ENCODE measurements at places on chromosomes 2 and 18.

DNA sequence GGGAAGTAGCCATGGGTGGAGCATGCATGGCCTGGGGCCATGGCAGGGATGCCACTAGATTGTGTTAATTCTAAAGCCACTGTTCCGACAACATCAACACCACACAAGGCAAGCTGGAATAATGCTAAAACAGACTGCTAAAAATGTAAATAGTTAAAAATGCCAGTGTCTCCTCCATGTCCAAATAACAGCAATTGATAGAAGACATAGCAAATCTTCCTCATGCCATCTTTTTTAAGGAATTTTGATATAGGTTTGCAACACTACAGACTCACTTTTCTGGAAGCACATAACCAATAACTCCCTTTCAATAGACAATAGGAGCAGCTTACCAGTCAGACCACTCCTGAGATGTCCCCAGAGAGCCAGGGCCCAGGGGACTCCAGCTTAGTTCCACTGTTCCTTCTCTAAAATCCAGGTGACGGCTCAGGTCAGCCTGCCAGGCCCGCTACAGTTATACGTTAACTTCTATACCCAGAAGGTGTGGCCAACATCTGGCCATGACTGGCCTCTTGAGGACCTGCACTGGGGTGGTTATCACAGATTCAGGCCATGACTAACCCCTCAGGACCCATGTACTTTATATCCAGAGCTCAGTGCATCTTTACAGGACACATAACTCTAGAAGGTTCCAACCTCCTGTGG is 20.3 kb downstream of the TUBB6 start:
- peak; percentile 10 for DNase-seq

GRCh38 chr2:149799013-149799705 is 211.6 kb upstream of the MMADHC start:
- DNase-seq, result peak; percentile 26

GRCh38 chr18:23056315-23056714 is 79.0 kb upstream of the CABLES1 start:
- DNase-seq, result no peak

DNA sequence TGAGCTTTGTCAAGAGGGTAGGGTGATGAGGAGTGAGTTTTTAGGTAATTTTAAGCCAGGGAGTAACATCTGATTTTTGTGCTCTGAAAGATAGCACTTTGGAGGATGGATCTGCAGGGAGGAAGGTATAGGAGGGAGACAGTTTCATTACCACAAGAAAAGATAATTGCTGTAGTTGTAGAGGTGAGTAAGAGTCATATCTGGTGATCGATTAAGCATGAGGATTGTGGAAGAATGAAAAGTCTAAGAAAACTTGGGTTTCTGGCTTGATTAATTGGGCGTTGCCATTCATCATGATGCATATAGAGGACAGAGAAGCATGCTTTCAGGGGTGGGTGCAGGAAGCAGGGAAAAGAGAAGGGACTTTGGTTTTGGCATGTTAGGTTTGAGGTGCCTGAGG is 18.5 kb downstream of the KCMF1 start:
- no peak for DNase-seq

GRCh38 chr2:34549710-34550345 is 950.7 kb upstream of the FAM98A start:
- no peak for DNase-seq

GRCh38 chr2:66082581-66082980 is 352.3 kb upstream of the MEIS1 start:
- DNase-seq, result no peak

GRCh38 chr18:79905389-79905911 is 46.0 kb downstream of the SLC66A2 start:
- DNase-seq, result peak; percentile 67

DNA sequence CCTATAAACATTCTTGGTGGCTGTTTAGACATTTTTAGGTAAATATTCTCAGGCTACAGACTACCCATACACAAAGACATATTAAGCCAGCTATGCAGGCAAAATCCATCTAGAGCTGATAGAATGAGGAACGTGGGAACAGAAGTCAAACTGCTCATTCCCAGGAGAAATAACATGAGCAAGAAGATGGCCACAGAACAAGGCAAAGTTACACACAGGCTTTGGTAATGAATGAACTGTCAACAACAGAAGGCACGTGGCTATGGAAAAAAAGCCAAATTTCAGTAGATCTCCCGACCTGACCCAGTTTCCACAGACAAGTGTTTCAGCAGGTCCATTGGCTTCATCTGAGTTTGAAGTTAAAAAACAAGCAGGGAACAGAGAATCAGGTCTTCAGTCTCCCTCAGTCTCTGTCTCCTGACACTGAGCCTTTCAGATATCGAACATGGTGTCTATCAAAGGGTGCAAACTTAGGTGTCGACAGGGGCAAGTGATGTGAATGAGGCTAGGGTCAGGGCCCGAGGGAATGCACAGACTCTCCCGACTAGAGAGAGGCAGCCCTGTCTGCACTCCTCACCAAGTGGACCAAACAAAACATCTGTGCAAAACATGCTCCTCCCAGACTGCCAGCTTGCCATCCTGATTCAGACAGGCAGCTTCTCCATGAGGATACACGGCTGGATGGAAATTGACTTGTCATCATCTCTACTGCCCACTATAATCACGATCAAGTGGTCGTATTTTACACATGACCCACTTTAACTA is 25.9 kb downstream of the SIGLEC15 start:
- no peak for DNase-seq

- no peak for DNase-seq
Measured at GRCh38 chr2:88329815-88330603, 122.5 kb downstream of the FOXI3 start.

GRCh38 chr18:5600378-5601071 is 56.7 kb upstream of the EPB41L3 start:
- no peak for DNase-seq

- DNase-seq, result peak; percentile 68
Measured at GRCh38 chr18:9017167-9017904, 85.2 kb upstream of the NDUFV2 start.

DNA sequence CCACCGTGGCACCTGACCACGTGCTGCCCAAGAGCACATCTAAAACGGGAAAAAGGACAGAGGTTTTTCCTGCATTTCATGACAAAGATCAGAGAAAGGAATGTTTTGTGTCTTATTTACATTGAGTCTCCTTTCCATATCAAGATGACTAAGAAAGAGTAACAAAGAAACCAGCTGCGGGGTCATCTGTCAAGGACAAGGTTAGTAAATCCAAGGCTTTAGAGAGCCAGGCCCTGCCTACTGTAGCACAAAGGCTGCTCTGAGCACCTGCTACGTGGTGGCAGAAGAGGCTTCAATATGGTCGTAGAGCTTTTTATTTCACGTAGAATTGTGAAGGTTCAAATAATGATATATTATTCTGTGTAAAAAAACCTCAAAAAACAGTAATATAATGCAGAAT is 51.0 kb downstream of the PRELID3A start:
- DNase-seq, result no peak

- DNase-seq, result no peak
Measured at GRCh38 chr2:42063431-42064171, 15.8 kb downstream of the PKDCC start.

GRCh38 chr2:211611621-211612020 is 927.0 kb downstream of the ERBB4 start:
- DNase-seq, result no peak

- peak; percentile 36 for DNase-seq
Measured at GRCh38 chr18:37565101-37565976, at the start of gene CELF4. TSS of gene CELF4 (minus strand) at chr18:37565798.

DNA sequence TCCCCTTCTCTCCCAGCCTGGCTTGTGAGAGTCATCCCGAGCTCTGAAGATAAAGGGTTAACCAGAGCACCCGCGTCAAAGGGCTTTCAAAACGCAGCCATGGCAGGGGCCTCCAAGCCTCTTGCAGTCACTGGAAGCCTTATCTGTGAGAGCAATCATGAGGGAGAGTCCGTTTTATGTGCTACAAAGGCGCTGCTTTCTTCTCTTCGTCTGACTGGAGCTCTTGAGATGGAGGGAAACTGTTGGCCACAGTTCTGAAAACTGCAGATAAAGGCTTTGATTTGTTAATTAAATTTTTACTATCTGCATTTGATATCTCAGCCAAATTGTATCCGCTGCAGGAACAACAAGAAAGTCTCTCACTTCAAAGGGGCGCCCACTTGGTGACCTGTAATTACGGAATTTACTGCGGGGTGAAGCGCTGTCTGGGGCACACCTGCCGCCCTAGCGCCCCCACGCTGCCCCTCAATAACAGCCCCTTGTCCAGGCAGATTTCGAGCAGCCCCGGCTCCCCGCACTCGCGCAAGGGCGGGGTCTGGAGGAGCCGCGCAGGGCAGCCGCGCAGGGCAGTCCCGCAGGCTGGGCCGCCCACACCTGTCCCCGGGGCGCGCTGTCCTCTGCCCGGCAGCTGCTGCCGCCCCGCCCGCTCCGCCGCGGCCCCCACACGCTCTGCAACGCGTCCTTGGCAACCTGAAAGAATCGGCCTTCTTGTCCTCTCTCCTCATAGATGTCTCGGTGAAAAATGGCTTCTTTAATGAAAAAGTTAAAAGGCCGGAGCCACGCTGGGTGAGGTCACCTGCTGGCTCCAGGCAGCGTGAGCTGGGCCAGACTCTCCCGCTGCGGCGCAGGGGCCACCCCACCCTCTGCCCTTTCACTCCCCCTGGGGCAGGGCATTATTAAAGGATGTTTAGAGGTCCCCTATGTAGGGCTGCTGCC is 217.9 kb downstream of the VAPA start:
- DNase-seq, result peak; percentile 39

- DNase-seq, result no peak
Measured at GRCh38 chr2:109217362-109218086, 88.5 kb downstream of the SH3RF3 start.

DNA sequence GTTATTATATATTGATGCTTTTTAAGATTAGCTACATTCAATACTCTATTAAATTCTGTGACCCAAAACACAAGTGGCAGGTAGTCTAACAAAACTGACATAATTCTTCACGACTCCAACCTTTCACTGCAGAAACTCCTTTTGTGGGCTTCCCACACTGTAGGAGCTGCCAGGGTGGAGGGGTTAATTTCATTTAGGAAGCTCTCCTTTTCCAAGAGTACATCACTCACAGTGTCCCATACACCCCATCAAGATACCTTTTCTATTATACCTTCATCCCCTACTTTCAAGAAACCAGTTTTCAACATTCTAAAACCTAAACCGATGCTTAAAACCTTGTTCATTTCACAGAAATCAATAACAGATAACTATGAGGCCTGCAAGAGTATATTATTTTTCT is 825 bp downstream of the THUMPD2 start:
- no peak for DNase-seq

DNA sequence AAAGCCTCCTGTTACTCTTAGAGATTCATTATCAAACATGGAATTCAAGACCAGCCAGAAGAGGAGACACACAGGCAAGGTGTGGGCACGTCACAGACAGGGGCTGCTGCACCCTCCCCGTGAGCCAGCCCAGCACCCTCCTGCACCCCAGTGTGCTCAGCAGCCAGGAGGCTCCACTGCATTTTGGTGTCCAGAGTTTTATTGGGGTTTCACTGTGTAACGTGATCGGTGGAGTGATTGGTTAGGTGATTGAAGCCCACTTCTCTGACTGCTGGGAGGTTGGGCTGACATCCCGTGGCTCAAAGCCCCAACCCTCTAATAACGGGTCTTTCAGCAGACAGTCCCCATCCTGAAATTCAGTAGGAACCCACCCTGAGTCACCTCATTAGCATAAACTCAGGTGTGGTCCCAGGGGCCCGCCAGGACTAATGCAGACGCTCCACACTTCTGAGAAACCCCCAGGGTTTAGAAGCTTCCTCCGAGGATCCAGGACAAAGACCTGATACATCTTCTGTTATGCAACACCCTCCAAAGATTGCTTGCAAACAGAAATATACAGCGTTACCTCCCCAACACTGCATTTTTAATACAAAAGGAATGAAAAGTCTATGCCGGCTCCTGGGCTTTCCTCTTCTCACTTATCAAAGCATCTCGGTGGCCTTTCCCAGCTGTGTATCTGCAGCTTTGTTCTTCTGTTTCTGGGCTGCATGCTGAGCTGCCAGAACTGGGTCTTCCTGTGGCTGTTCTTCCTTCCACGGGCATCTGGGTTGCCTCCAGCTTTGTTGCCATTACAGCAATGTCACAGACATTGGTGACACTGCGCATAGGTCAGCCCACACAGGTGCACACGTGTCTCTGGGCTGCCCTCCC is 43.7 kb upstream of the SNED1 start:
- DNase-seq, result peak; percentile 8

DNA sequence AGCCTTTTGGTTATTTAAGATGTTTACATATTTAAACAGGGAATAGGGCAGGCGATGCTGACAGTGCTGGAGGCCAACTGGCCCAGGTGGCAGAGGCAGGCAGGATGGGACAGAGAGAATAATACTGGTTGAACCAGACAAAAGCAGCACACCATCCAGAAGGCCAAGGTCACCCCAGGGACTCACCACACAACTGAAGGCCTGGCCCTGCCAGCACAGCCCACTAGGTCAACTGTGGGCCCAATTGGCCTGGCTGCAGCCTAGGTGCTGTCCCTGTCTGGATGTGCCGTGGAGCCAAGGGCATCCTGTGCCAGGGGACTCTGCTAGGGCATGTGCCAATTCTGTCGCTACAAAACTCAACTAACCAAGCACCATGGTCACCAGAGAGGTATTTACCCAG is 69.2 kb downstream of the RNF152 start:
- DNase-seq, result no peak

GRCh38 chr2:74461187-74462053 is 3.2 kb downstream of the WBP1 start:
- no peak for DNase-seq

- no peak for DNase-seq
Measured at GRCh38 chr18:49362431-49362830, 98.0 kb downstream of the DYM start.

- no peak for DNase-seq
Measured at GRCh38 chr2:202165208-202165607, 73.2 kb downstream of the SUMO1 start.

GRCh38 chr2:14909795-14910194 is 277.3 kb downstream of the LRATD1 start:
- DNase-seq, result no peak

DNA sequence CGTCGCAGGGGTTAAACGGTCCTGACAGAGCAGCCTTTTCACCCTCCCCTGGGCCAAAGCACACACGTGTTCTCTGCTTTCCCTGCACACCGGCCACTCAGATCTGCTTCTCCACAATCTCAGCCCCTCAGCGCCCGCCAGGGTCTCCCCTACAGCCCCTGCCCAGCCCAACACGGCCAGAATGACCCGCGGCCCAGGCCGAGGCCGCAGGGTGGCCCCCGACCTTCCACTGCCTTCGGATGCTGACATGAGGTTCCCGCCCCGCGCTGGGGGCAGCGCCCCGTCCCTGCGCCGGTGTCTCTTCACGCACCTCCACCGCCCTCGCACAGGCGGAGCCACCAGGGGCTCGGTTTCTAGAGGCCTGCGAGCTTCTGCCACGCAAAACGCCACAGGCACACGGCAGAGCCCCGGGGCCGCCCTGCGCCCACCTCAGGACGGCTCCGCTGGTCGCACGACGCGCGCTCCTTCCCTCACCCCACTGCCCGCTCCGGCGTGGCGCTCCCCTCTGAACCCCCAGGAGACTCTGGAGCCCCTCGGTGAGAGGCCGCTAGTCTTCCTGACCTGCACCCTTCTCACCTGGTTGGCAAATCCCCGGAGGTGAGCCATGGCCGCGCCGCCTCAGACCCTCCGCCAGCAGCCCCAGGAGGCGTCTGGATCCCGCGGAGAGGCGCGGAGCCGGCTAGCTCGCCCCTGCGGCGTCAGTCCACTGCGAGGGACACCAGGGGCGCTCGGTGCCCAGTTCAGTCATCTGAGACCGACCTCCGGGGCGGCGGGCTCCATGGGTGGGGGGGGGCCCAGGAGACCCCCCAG is 749 bp downstream of the STK25 start:
- peak; percentile 34 for DNase-seq

GRCh38 chr2:38336621-38337020 is 40.5 kb downstream of the ATL2 start:
- DNase-seq, result no peak

Data from testis (tissue), 5 donors.